ENCODE measurements at places on chromosomes 6 and 20.

GRCh38 chr20:17943343-17943742 is 25.3 kb downstream of the SNX5 start:
- H3K4me3 ChIP-seq: no peak overlapping the region
- peaks cover 5% of the 10 kb centered on the region for H3K4me1 ChIP-seq
- H3K27ac ChIP-seq: no peak overlapping the region
- H3K27me3 ChIP-seq: no peaks in the 10 kb centered on the region
- no peak for DNase-seq
- H3K36me3 ChIP-seq: peaks cover 5% of the 10 kb centered on the region

DNA sequence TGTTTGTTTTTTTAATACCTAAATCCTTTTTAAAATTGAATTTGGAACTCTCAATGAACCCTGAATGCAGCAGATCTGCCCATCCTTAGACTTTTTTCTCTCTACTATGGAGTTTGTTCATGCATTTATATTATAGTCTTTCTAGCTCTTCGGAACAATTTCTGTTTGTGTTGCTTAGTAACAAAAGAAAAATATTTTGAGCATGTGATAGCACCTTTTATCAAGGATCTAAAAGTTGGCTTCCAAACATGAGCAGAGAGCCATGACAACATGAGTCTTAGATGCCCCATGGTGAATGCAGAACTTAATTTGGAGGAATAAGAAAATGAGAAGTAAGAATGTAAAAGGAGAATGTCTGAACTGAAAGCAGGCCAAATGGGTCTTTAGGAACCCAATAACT is 133.7 kb downstream of the EDN1 start:
- no peaks in the 10 kb centered on the region for H3K27me3 ChIP-seq
- no peaks in the 10 kb centered on the region for H3K4me1 ChIP-seq
- no peak overlapping the region for H3K4me3 ChIP-seq
- H3K27ac ChIP-seq: no peak overlapping the region
- DNase-seq: no peak
- no peaks in the 10 kb centered on the region for H3K36me3 ChIP-seq

GRCh38 chr20:31517373-31517772 is 3.1 kb downstream of the HM13 start:
- no peak overlapping the region for H3K4me3 ChIP-seq
- H3K27me3 ChIP-seq: no peaks in the 10 kb centered on the region
- H3K36me3 ChIP-seq: no peaks in the 10 kb centered on the region

- H3K36me3 ChIP-seq: no peaks in the 10 kb centered on the region
These were observed 486.3 kb upstream of the MARCKS start for GRCh38 chr6:113370508-113371502.

DNA sequence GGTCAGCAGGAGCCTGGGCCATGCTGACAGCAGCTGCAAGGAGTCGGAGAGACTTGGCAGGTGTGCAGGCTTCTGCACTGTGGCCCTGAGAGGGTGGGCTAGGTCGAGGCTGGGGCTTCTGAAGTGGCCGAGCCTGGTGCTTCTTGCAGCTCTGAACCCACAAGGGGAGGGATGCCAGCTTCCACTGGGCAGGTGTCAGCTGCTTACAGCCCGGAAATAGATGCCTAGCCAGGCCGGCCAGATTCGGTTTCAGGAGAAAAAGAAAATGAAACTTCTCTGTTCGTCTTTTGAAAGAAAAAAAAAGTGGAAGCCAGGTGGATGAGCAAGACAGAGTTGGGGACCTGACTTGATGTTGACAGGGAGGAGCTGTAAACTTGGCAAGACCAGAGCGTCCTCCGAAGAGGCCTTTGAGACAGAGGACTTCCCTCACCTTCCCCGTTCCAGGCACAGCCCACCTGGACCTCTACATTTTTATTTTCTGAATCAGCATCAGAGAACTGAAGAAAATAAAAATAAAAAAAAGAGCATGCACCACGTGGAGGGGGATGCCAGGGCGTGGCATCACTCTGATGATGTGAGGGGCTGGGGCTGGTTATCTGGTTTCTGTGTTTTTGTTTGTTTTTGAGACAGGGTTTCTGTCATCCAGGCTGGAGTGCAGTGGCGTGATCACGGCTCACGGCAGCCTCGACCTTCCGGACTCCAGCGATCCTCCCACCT is at the start of gene ZBP1:
Gene ZBP1 (minus strand): TSS at position 153 of the 717 bp plus-strand sequence. CDS start 131 bp downstream, at position 22.
- H3K4me1 ChIP-seq: peaks cover 68% of the 10 kb centered on the region
- peak within 1 kb of the TSS; percentile 72 for H3K27ac ChIP-seq
- no peaks in the 10 kb centered on the region for H3K27me3 ChIP-seq
- H3K36me3 ChIP-seq: peaks cover 7% of the 10 kb centered on the region
- DNase-seq: peak; percentile 64

All from naive thymus-derived CD4-positive, alpha-beta T cell (primary cell).